ENCODE measurements at places on chromosomes 3 and 15. TPM values are rescaled to one million over a fixed set of nuclear protein-coding genes. Genes with fewer than 3 reads are reported as not detected.

- H3K27ac ChIP-seq, result no peak overlapping the region
- H3K27me3 ChIP-seq, result no peaks in the 10 kb centered on the region
- DNase-seq, result no peak
- H3K4me1 ChIP-seq, result peaks cover 15% of the 10 kb centered on the region
Observed at GRCh38 chr15:66047321-66048024, 178.2 kb downstream of the RAB11A start.

EPHA6 gene
- 2.1 TPM for total RNA-seq

GP5 gene
- 0.16 TPM for total RNA-seq

- H3K27me3 ChIP-seq, result no peaks in the 10 kb centered on the region
- H3K4me3 ChIP-seq, result no peak overlapping the region
- peak overlapping the region; percentile 34 for H3K27ac ChIP-seq
- H3K36me3 ChIP-seq, result peaks cover 12% of the 10 kb centered on the region
Observed at GRCh38 chr3:153173758-153174516, 11.9 kb downstream of the RAP2B start.

- H3K4me1 ChIP-seq, result peaks cover 12% of the 10 kb centered on the region
- no peak for DNase-seq
- H3K36me3 ChIP-seq, result no peaks in the 10 kb centered on the region
Observed at GRCh38 chr3:159356606-159357005, 554.8 kb downstream of the MFSD1 start.

DNA sequence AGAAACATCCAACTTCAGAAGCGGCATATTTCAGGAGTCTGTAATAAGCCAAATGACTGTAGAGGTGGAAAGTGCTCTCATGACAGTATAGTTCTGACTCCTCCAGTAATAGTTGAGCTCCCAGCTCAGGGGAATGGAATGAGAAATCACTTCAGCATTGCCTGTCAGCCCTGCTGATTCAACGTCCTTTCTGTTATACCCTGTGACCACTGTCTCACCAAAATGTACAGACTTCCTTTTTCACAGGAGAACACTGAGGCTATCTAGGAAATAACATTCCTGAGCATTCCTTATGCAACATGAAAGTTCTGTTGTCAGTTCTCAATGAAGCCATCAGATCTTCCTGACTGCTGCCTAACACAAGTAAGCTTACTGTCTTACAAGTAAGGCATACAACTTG, 284.5 kb upstream of the MME start:
- H3K4me1 ChIP-seq, result 0 out of 2 replicates have a peak, but pooled peaks cover 4% of the 10 kb centered on the region
- H3K4me3 ChIP-seq, result no peak overlapping the region
- H3K27me3 ChIP-seq, result no peaks in the 10 kb centered on the region
- no peak for DNase-seq
- H3K27ac ChIP-seq, result no peak overlapping the region
- H3K36me3 ChIP-seq, result no peaks in the 10 kb centered on the region

- no peak for DNase-seq
- no peak overlapping the region for H3K27ac ChIP-seq
- H3K27me3 ChIP-seq, result no peaks in the 10 kb centered on the region
- no peaks in the 10 kb centered on the region for H3K4me1 ChIP-seq
- no peaks in the 10 kb centered on the region for H3K36me3 ChIP-seq
Observed at GRCh38 chr3:174342941-174343501, 516.1 kb upstream of the NAALADL2 start.

DNA sequence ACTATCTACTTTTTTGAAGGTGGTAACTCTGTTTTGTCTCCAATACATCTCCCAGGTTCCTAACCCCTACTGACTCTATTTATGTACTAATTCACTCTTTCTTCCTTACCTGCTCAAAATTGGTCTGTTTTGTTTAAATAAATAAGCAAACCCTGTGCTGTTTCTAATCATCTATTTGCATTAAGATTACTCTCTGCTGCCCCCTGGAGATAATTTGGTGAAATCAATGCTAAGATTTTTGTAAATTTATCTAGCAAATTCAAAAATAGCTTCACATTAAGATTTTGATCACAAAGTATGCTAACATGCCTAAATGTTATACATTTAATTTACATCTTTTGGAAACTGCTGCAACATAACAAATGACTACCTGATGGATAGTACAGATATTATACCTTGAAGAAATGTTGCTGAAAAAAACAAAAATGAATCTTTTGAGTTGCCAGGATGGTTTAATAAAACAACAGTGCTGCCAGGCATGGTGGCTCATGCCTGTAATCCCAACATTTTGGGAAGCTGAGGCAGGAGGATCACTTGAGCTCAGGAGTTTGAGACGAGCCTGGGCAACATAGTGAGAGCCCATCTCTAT, 4.4 kb upstream of the CD200R1 start:
- H3K4me3 ChIP-seq, result no peak overlapping the region
- DNase-seq, result no peak
- H3K27me3 ChIP-seq, result no peaks in the 10 kb centered on the region
- no peak overlapping the region for H3K27ac ChIP-seq
- no peaks in the 10 kb centered on the region for H3K4me1 ChIP-seq
- H3K36me3 ChIP-seq, result no peaks in the 10 kb centered on the region

TNFAIP8L3 gene
- 0.25 TPM for total RNA-seq

GRCh38 chr15:71151081-71151480, 35.8 kb downstream of the THSD4 start:
- no peaks in the 10 kb centered on the region for H3K36me3 ChIP-seq
- H3K4me3 ChIP-seq, result no peak overlapping the region
- no peaks in the 10 kb centered on the region for H3K27me3 ChIP-seq
- no peak for DNase-seq
- no peak overlapping the region for H3K27ac ChIP-seq

GRCh38 chr3:62214850-62215249, 158.5 kb downstream of the FEZF2 start:
- H3K27ac ChIP-seq, result no peak overlapping the region
- H3K4me1 ChIP-seq, result peaks cover 12% of the 10 kb centered on the region
- no peak overlapping the region for H3K4me3 ChIP-seq
- no peaks in the 10 kb centered on the region for H3K27me3 ChIP-seq

DNA sequence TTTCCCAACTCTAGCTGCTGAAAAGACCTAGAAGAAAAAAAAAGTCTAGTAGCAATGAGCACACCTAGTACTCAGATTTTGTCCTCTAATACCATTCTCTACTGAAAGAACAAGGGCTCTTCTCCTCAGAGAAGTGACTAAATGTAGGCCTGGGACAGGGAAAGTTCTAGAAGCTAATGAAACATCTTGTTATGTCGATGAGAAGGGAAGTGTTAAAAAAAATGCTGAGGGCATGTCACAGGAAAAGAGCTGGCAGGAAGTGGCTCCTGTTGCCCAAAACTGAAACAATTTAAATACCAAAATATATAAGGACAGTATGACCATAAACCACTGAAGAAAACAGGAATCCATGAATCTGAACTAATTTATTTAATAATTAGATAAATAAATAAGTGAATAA, 581.4 kb upstream of the TBL1XR1 start:
- H3K4me1 ChIP-seq, result peaks cover 9% of the 10 kb centered on the region
- H3K36me3 ChIP-seq, result no peaks in the 10 kb centered on the region
- H3K27me3 ChIP-seq, result no peaks in the 10 kb centered on the region
- H3K27ac ChIP-seq, result no peak overlapping the region
- H3K4me3 ChIP-seq, result no peak overlapping the region
- DNase-seq, result no peak

DNA sequence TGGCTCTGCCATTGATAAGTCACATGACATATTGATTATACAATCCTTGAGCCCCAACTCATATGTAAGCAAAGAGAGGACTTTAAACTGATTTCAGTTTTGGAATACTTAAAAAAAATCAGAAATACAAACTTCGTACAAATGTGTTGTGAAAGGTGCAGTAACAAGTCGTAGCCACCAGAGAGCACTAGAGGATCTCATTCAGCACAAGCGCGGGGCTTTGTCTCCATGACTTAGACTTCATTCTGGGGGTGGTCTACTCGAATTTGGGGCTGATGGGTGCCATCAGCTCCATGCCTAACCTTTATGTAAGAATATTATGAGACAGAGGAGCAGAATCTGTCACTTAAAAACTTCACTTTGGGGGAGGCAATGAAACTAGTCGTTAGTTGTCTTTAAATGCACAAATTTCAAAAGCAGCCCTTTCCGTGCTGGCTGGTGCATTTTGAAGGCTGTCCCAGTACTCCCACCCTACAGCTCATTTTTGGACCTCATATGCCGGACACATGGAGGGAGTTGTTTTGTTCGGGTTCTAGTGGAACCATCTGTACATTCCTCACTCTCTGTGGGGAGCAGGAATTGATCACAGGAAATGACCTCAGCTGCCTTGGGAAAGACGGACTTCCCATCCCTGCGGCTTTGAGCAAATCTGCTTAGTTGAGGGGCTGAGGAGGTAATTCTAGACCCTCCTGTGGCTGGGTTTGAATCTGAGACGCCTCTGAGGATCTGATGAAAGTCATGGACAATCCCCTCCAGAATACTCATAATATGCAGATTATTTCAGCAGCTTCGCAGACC, 27.5 kb upstream of the MASP1 start:
- no peak overlapping the region for H3K4me3 ChIP-seq
- peak; percentile 50 for DNase-seq
- no peaks in the 10 kb centered on the region for H3K27me3 ChIP-seq

CCDC9B gene
- total RNA-seq, result 1.8 TPM

- no peaks in the 10 kb centered on the region for H3K27me3 ChIP-seq
- H3K4me1 ChIP-seq, result no peaks in the 10 kb centered on the region
Observed at GRCh38 chr3:57036952-57037351, 23.5 kb upstream of the SPATA12 start.

DNA sequence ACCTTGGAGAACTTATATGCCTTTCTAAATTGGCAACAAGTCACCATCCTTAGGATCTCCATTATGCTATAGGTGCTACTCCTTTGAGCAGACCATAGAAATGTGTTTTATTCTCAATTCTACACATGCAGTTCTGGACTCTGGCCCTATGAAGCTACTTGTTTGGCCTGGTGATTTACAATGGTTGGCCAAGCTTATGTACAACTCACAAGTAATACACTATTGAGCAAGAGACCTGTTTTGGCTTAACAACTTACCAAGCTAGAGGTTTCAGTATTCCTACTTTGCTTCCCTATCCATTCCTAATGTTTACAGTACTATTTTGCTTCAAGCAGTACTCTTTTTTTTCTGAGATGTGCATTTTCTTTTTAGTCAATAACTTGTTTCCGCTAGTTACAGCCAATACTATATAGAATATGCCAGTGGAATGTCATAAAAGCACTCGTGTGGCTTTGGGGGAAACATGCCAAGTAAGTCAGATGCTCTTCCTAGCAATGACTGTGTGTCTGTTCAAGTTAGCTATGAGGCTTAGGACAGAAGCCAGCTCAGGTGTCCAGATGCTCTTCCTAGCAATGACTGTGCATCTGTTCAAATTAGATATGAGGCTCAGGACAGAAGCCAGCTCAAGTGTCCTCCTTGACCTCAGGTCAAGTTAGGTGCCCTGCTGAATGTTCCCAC, 174.9 kb upstream of the SEMA6D start:
- no peak overlapping the region for H3K27ac ChIP-seq
- H3K27me3 ChIP-seq, result no peaks in the 10 kb centered on the region
- no peaks in the 10 kb centered on the region for H3K4me1 ChIP-seq
- no peak overlapping the region for H3K4me3 ChIP-seq
- no peaks in the 10 kb centered on the region for H3K36me3 ChIP-seq
- DNase-seq, result no peak

TRIM42 gene
- not detected for total RNA-seq

- H3K36me3 ChIP-seq, result peaks cover 8% of the 10 kb centered on the region
- peaks cover 11% of the 10 kb centered on the region for H3K4me1 ChIP-seq
- peaks cover 51% of the 10 kb centered on the region for H3K27me3 ChIP-seq
- H3K4me3 ChIP-seq, result no peak overlapping the region
- DNase-seq, result no peak
Observed at GRCh38 chr3:170905862-170906261, 2.6 kb downstream of the EIF5A2 start.

DNA sequence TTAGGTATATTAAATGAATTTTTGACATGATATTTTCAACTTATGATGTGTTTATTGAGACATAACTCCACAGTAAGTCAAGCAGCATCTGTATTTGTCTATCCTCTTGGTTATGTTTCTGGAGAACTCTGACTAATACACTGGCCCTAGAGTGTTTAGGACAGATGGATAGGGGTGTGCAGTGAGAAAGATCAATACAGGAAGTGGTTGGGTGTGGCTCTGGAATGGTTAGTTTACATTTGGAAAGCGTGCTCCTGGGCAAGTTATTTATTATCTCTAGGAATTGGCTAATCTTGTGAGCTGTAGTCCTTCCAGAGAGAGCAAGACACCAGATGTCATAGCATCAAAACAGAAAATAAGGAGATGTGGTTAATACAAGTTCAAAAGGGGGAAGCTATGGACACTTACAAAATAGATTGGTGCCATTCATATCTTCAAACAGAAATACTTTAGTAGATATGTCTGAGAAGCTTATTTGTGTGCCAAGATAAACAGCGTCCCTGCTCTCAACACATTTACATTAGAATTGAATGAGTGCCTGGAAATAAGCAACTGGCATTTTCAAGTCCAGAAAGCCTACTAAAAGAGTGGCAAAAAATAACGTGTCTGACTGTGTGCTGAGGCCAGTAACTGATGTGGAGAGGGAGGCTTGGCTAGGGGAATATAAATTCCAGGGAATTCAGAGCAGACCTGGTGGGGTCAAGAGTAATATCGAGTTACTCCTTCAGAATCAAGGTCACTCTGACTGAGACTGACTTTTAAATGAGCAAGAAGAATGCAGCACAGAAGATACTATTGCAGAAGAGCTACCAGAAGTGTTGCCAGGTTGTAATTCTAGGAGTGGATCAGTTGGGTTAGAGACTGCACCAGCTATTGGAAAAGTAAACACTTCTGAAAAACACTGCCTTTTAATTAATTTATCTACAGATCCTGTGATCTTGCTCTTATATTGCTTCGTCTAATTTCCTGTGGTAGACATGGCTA, 33.4 kb upstream of the PLAAT1 start:
- peaks cover 12% of the 10 kb centered on the region for H3K4me1 ChIP-seq
- DNase-seq, result no peak
- no peak overlapping the region for H3K4me3 ChIP-seq
- H3K36me3 ChIP-seq, result no peaks in the 10 kb centered on the region

DNA sequence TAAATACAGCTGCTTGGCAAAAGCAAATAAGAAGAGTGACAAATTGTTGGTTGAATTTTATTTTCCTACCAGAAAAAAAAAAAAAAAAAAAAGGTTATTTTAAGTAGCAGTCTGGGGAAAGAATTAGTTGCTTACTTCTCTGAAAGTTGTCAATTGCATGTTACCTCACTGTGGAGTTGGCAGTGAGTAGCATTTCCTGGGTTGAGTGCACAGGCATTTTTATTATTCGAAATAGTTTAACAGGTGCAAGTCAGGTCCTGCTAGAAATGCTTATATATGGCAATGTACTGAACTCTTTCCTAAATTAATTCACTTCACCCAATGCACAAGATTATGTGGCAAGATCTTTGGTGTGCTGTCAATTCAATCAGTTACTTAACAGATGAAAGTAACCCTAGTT, 680.6 kb downstream of the EPHA3 start:
- no peak overlapping the region for H3K4me3 ChIP-seq
- H3K27me3 ChIP-seq, result no peaks in the 10 kb centered on the region
- H3K27ac ChIP-seq, result no peak overlapping the region
- H3K4me1 ChIP-seq, result peaks cover 11% of the 10 kb centered on the region
